Thymus (tissue), 14 donors: ENCODE measurements at places on chromosomes 7 and 10. TPM values are rescaled to one million over a fixed set of nuclear protein-coding genes. Genes with fewer than 3 reads are reported as not detected.

GRCh38 chr10:21514129-21514817 lies 11.2 kb downstream of the SKIDA1 start:
- no peak overlapping the region for H3K27ac ChIP-seq
- H3K4me1 ChIP-seq, result peaks cover 16% of the 10 kb centered on the region
- no peak for DNase-seq

DNA sequence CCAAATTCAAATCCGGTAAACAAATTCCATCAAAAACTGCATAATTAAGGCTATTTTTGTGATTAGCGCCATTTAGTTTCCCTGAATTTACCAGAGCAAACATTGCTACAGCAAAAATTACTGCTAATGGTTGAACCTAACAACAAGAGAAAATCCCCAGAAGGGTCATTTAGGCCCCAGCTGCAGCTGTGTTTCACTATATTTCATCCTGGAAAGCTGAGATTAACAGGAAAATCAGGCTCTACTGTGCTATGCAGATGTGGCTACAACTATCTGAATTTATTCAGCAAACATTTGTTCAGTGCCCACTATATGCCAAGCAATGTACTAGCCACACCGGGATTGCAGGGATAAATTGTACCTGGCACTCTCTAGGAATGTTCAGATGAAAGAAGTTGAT lies 104.0 kb downstream of the PON1 start:
- no peak for DNase-seq
- H3K4me3 ChIP-seq, result no peak overlapping the region
- no peaks in the 10 kb centered on the region for H3K27me3 ChIP-seq
- H3K36me3 ChIP-seq, result no peaks in the 10 kb centered on the region

DNA sequence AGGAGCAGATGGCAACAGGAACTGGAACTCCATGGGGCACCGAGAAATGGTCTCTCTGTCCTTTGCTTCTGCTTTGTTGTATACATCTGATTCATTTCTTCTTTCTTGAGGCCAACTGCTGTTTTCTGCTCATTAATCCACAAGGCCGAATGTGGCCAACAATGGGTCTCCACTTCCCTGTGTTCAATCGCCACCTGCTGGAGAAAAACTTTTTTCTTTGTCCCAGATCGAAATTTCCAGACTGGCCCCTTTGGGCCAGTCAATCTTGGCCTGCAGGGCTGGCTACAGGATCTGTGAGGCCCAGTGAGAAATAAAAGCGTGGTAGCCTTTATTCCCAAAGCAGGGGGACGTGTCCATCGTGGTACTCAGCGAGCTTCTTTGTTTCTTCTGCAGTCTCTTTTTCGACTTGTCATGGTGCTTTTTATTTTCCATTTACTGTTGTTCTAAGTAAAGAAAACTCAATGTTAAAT lies 58.8 kb downstream of the PARP12 start:
- peak; percentile 24 for DNase-seq
- no peak overlapping the region for H3K27ac ChIP-seq
- H3K27me3 ChIP-seq, result no peaks in the 10 kb centered on the region
- no peaks in the 10 kb centered on the region for H3K36me3 ChIP-seq

DNA sequence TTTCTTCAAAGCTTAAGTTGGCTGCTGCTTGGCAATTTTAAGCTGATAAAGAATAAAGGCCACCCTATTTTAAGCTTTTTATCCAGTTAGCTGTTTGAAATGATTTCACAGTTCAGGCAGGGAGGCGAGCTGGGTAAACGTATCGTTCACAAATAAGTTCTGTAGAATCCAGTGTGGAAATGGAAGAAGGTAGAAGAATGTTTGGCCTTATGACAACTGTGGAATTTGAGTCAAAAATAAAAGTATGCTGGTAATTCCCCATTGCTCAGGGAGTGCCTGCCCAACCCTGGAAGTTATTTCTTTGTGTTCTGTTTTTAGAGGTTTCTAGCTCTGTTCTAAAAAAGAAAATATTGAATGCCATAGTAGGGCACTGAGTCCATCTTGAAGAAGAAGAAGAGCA lies 113.1 kb downstream of the ARL4A start:
- no peaks in the 10 kb centered on the region for H3K36me3 ChIP-seq
- H3K4me3 ChIP-seq, result no peak overlapping the region
- no peaks in the 10 kb centered on the region for H3K27me3 ChIP-seq
- H3K27ac ChIP-seq, result no peak overlapping the region
- no peak for DNase-seq
- H3K4me1 ChIP-seq, result no peaks in the 10 kb centered on the region

The MYO1G gene
- 47.0 TPM for total RNA-seq

GRCh38 chr10:31612082-31612481 lies 293.1 kb downstream of the ZEB1 start:
- H3K27ac ChIP-seq, result no peak overlapping the region
- H3K4me1 ChIP-seq, result no peaks in the 10 kb centered on the region
- no peaks in the 10 kb centered on the region for H3K27me3 ChIP-seq
- H3K36me3 ChIP-seq, result no peaks in the 10 kb centered on the region
- no peak for DNase-seq

The CAMK1D gene
- total RNA-seq, result 14.6 TPM

- no peak for DNase-seq
- no peak overlapping the region for H3K27ac ChIP-seq
- peaks cover 26% of the 10 kb centered on the region for H3K36me3 ChIP-seq
- H3K4me1 ChIP-seq, result no peaks in the 10 kb centered on the region
- H3K27me3 ChIP-seq, result no peaks in the 10 kb centered on the region
These were observed 96.5 kb downstream of the ARMH3 start for GRCh38 chr10:101959346-101959916.

The TUBB8 gene
- total RNA-seq, result 0.05 TPM

The BAMBI gene
- 1.3 TPM for total RNA-seq

The PYROXD2 gene
- 2.0 TPM for total RNA-seq

DNA sequence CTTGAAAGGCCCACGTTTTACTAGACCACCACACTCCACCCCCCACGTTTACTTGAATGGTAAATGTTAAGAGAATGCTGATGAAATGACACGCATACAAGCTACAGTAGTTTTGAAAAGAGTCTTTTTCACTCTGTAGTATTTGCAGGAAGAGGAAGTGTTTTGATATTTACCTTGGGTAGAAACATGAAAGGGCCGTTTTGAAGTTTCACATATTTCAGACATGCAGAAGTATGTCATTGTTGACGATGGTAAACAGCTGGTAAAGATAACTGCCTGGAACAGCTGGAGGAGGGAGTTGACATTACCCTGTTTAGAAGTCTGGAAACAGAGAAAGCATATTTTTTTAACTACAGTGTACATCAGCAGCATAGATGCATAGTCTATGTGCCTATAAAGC lies 160.7 kb downstream of the NXPH1 start:
- no peak for DNase-seq
- H3K4me1 ChIP-seq, result no peaks in the 10 kb centered on the region
- no peak overlapping the region for H3K27ac ChIP-seq

DNA sequence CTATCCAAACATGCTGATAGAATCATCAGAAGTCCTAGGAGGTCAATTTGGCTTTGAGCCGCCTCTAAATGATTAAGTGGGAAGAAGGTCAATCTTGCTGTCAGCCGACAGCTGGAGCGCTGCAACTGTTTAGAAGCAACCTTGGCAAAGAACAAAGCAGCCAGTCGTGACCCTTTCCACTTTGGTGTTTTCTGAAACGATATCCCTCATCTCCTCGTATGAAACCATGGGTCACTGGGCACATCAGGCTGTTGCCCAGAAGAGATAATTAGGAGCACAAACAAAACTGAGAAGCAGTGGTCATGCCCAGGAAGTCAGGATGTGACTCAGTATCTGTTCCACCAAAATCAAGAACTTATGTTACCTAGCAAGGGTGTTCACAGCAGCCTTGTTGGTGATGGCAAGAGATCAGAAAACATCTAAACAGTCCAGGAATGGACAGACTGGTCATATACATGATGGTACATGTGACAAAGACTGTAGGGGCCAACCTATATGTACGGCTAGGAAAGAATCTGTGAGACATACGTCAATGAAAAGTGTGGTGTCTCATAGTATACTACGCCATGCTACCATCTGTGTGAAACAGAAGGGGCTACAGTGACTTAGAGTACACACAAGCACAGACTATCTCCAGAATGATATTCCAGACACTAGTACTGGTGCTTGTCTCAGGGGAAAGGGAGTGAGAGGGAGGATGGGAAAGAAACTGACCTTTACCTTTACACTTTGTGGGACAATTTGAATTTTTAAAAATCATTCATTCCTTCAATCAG lies 22.4 kb downstream of the STN1 start:
- H3K27ac ChIP-seq, result no peak overlapping the region
- no peak for DNase-seq
- H3K4me1 ChIP-seq, result no peaks in the 10 kb centered on the region
- H3K27me3 ChIP-seq, result no peaks in the 10 kb centered on the region

- H3K36me3 ChIP-seq, result no peaks in the 10 kb centered on the region
- H3K4me3 ChIP-seq, result no peak overlapping the region
- H3K4me1 ChIP-seq, result no peaks in the 10 kb centered on the region
- DNase-seq, result no peak
- H3K27me3 ChIP-seq, result no peaks in the 10 kb centered on the region
- H3K27ac ChIP-seq, result no peak overlapping the region
These were observed 169.5 kb upstream of the LYZL1 start for GRCh38 chr10:29119374-29119773.

- no peaks in the 10 kb centered on the region for H3K4me1 ChIP-seq
- no peaks in the 10 kb centered on the region for H3K36me3 ChIP-seq
- DNase-seq, result no peak
- H3K4me3 ChIP-seq, result no peak overlapping the region
These were observed 89.4 kb downstream of the ITGA8 start for GRCh38 chr10:15630353-15630752.

GRCh38 chr10:14617852-14618251 lies 156.8 kb downstream of the FAM107B start:
- no peak for DNase-seq

DNA sequence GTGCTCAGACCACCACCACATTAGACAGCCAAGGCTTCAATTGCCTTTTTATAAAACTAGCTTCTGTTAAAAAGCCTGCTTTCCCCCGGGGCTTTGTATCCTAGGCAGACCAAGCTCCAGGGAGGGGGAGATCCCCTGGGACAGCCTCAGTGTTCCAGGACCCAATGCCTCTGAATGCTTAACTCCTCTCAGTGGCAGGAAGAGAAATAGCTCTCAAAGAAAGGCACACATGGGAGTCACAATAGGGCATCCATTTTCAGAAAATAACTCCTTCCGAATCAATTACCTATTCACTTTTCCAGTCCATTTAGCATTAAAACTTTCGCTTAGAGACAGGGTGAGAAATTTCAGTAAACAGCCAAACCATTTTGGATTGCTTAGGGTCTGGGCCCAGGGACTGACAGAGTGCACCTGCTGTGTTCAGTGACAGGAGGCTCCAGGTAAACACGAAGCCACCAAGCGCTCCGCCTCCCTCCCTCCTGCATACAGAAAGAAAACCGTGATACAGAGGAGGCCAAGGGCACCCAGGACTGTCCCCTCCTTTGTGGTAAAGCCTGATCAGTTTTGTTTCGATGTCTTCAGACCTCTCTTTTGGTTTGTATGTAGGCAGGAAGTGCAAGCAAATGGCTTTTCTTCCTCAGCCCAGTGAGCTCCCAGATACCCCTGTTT lies 599.7 kb downstream of the KCNMA1 start:
- H3K27ac ChIP-seq, result no peak overlapping the region
- DNase-seq, result no peak
- peaks cover 16% of the 10 kb centered on the region for H3K4me1 ChIP-seq
- no peak overlapping the region for H3K4me3 ChIP-seq
- no peaks in the 10 kb centered on the region for H3K36me3 ChIP-seq
- H3K27me3 ChIP-seq, result no peaks in the 10 kb centered on the region

DNA sequence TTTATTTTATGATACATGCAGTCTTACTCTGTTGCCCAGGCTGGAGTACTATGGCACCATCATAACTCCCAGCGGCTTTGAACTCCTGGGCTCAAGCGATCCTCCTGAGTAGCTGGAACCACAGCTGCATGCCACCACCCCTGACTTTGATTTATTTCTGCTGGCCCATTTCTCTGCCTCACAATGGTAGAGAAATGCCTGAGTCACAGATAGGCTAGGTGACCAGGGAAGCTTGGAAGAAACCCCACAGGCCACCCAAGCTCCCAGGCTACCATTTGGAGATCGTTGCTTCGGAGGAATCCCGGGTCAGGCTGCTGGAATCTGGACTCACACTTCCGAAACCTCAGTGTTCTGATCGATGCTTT lies 17.4 kb upstream of the BAIAP2L1 start:
- no peak for DNase-seq
- no peaks in the 10 kb centered on the region for H3K27me3 ChIP-seq

DNA sequence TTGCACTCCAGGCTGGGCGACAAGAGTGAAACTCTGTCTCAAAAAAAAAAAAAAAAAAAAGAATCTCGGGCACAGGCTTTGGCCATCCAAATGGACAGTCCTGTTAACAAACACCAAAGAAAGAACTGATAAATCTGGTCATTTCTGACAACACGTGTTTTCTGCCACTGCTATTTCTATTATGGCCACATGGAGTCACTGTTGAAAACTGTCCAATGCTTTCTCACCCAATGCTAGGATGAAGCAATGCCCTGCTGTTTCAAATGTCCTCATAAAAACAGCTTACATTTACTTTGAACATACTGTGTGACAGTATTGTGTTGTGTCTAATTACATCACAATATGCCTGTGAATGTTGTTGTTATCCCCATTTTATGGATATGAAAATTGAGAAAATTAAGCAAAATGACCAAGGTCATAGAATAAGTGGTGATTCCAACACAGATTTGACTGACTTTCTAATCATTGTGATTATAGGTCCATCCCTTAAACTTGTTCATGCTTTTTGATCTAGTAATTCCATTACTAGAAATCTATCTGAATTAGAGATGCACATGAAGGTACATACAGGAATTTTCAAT lies 19.9 kb upstream of the MAP3K8 start:
- no peak overlapping the region for H3K27ac ChIP-seq
- peaks cover 8% of the 10 kb centered on the region for H3K4me1 ChIP-seq

DNA sequence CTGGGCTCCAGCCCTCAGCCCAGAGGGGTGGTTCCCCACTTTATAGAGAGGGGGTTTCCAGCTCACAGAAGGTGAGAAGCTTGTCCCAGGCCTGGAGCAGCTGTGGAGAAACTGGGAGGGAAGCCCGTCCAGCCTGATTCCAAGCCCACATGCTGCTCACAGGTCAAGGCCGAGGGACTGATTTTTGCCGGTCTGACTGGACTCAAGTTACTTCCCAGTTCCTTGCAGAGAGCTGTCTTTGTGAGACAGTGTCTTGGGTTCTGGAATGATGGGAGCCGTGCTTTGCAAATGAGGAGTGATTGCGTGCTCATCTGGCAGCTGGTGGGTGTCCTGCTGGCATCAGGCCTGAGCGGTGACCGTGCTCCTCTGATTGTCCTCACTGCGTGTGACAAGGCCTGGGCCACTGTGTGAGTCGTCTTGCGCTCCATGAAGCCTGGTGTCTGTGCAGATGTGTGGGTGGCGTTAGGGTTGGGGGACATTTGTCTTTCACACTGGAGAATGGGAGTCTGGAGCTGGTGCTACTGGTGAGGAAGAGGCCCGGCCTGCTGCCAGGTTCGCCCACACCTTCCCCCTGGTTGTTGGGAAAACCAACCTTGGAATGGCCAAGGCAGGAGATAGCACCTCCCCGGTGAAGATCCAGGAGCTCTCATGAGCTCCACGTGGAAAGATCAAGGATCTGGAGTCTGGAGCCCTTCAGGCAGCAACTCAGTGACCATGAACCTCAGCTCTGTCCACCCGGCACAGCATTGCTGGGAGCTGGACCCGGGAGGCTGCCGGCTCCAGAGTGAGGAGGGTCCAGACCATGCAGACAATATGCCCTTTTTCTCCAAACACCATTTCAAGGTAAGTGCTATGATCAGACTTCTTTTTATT lies 129.6 kb downstream of the SMURF1 start:
- no peaks in the 10 kb centered on the region for H3K27me3 ChIP-seq
- no peaks in the 10 kb centered on the region for H3K4me1 ChIP-seq
- no peak overlapping the region for H3K4me3 ChIP-seq
- no peak for DNase-seq
